ENCODE measurements at places on chromosomes 7 and 10. TPM values are rescaled to one million over a fixed set of nuclear protein-coding genes. Genes with fewer than 3 reads are reported as not detected.

PRLHR gene
- not detected for total RNA-seq

RINT1 gene
- 9.5 TPM for total RNA-seq

CTTNBP2 gene
- 0.26 TPM for total RNA-seq

C1QL3 gene
- total RNA-seq = not detected

ANKRD61 gene
- not detected for total RNA-seq

TMEM130 gene
- total RNA-seq = not detected

EFCAB10 gene
- total RNA-seq = 0.51 TPM

GPC2 gene
- total RNA-seq = 1.0 TPM

TMEM178B gene
- total RNA-seq = under 0.01 TPM

SCIN gene
- total RNA-seq = 0.26 TPM

CXCL12 gene
- under 0.01 TPM for total RNA-seq

CABCOCO1 gene
- not detected for total RNA-seq

MGAM2 gene
- under 0.01 TPM for total RNA-seq

PPIA gene
- total RNA-seq = 1,178 TPM

EEPD1 gene
- total RNA-seq = 2.3 TPM

PLXDC2 gene
- 1.3 TPM for total RNA-seq

TMEM60 gene
- 7.4 TPM for total RNA-seq

SORBS1 gene
- total RNA-seq = 0.13 TPM

ETV1 gene
- total RNA-seq = 0.13 TPM

SPDYE11 gene
- total RNA-seq = not detected

FXYD4 gene
- not detected for total RNA-seq

FAM171A1 gene
- total RNA-seq = 2.6 TPM

PCBD1 gene
- 16.1 TPM for total RNA-seq

PAPOLB gene
- under 0.01 TPM for total RNA-seq

PDE1C gene
- under 0.01 TPM for total RNA-seq

ZNF853 gene
- total RNA-seq = 0.53 TPM

MSMB gene
- 16.4 TPM for total RNA-seq

MYH16 gene
- 0.53 TPM for total RNA-seq

CYP2E1 gene
- under 0.01 TPM for total RNA-seq

SNCG gene
- total RNA-seq = 25.5 TPM

EPHA1 gene
- 51.5 TPM for total RNA-seq

SMO gene
- 5.0 TPM for total RNA-seq

UBTD1 gene
- total RNA-seq = 12.4 TPM

NUP205 gene
- 45.0 TPM for total RNA-seq

SPOCK2 gene
- total RNA-seq = 0.26 TPM

PHYHIPL gene
- total RNA-seq = not detected

CAV1 gene
- 157 TPM for total RNA-seq

GPR85 gene
- total RNA-seq = 0.77 TPM

CCDC186 gene
- 21.6 TPM for total RNA-seq

DGKI gene
- total RNA-seq = under 0.01 TPM

DCLRE1C gene
- 10.2 TPM for total RNA-seq

BAG3 gene
- 7.1 TPM for total RNA-seq

CNPY1 gene
- total RNA-seq = not detected

LRMDA gene
- total RNA-seq = 3.1 TPM

DIP2C gene
- total RNA-seq = 0.53 TPM

NODAL gene
- not detected for total RNA-seq

NUTM2A gene
- total RNA-seq = 0.26 TPM

TRPV6 gene
- total RNA-seq = 0.26 TPM

GRK5 gene
- 1.5 TPM for total RNA-seq
